GDM1 (cell line): ENCODE measurements at places on chromosomes 3 and 15.

DNA sequence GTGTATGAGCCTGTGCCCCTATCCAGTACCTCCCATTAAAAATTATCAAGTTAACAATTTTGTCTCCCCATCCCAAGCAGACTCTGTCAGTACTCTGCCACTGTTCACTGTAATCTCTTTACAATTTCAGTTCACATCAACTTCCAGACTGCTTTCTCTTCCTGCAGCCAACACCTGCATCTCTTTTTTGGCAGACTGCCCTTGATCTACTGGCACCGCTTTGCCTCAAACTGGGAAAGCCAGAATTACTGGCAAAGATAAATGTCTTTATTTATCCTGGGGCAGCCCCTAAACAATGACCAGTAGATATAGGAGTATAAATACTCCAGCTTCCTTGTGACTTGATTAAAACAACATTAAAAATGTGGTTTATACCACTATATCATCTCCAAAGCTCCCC lies 494.1 kb downstream of the ZNF385D start:
- no peak for DNase-seq

DNA sequence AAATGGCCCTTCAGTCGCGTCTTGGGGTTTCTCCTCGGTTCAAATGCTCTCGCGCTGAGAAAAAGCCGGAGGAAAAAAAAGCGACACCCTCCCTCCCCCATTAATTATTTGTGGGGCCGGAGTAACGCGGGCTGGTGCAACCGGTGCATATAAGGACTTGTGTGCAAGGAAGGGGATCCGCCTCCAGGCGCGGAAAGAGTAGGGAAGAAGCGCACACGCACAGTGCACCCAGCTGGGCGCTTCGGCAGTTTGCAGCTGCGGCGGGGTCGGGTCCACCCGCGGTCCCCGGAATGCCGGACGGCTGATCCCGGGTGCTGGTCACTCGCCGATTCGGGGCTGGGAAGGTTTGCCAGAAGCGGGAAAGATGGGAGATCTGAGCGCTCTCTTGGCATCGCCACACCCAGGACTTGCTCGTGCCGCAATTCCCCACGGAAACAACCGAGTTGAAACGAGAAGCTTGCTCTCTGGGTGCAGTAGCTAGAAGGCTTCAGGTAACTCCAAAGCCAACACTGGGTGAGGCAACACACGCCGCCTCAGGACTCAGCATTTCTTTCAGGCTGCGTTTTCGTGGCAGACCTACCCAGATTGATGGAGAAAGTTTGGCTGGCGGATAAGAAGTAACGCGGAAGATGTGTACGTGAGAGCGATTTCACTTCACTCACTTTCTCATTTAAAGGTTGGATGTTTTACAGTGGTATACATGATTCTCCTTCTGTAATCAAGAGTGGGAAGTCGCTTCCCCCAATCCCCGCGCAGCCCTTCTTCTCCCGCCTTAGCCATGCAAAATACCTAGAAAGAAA lies 720 bp upstream of the TNIK start:
- peak; percentile 48 for DNase-seq

DNA sequence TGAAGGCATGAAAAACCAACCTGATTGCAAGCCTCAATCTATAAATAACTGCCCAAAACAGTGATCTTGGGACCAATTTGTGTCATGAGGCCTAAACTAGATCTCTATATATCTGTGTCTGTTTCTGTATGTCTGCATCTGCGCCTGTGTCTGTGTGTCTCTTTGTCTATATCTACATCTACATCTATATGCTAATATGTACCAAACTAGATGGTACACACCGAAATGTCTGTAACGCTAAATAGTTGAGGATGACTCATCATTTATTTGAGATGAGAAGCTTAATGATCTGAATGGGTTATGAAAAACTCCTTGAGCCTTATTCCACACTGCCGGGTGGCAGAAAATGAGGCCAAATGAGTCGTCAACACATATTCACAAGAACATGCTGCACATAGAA lies 982.3 kb downstream of the ROBO2 start:
- no peak for DNase-seq

- DNase-seq: no peak
Observed at GRCh38 chr3:112736805-112737566, 96.0 kb upstream of the CCDC80 start.

GRCh38 chr3:197216169-197216860 lies 82.1 kb downstream of the DLG1 start:
- DNase-seq: no peak

GRCh38 chr15:64930019-64930652 lies 18.4 kb downstream of the ANKDD1A start:
- DNase-seq: no peak

GRCh38 chr3:15755181-15755580 lies 42.6 kb downstream of the ANKRD28 start:
- no peak for DNase-seq
